ENCODE measurements at places on chromosomes 7 and 10. TPM values are rescaled to one million over a fixed set of nuclear protein-coding genes. Genes with fewer than 3 reads are reported as not detected.
A peak's percentile ranks its signal among the peaks of the same experiment; 100 is the strongest.

DNA sequence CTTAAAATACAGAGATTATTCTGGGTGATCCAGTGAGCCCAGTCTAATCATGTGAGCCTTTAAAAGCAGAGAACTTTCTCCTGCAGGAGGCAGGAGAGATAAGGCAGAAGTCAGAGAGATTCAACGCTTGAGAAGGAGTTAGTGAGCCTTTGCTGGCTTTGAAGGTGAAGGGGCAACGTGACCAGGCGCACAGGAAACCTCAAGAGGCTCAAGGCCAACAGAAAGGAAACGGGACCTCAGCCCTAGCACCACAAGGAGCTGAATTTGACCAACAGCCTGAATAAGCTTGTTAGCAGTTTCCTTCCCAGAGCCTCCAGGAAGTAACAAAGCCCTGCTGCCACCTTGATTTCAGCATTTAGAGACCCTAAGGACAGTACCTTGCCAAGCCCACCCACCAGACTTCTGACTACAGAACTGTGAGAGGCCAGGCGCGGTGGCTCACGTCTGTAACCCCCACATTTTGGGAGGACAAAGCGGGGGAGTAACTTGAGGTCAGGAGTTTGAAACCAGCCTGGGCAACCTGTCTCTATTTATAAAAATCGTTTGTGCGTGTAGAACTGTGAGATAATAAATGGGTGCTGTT is 87.3 kb upstream of the KAT6B start:
- DNase-seq = no peak

- no peak for DNase-seq
Measured at GRCh38 chr7:157475601-157476000, 138.8 kb downstream of the DNAJB6 start.

DNA sequence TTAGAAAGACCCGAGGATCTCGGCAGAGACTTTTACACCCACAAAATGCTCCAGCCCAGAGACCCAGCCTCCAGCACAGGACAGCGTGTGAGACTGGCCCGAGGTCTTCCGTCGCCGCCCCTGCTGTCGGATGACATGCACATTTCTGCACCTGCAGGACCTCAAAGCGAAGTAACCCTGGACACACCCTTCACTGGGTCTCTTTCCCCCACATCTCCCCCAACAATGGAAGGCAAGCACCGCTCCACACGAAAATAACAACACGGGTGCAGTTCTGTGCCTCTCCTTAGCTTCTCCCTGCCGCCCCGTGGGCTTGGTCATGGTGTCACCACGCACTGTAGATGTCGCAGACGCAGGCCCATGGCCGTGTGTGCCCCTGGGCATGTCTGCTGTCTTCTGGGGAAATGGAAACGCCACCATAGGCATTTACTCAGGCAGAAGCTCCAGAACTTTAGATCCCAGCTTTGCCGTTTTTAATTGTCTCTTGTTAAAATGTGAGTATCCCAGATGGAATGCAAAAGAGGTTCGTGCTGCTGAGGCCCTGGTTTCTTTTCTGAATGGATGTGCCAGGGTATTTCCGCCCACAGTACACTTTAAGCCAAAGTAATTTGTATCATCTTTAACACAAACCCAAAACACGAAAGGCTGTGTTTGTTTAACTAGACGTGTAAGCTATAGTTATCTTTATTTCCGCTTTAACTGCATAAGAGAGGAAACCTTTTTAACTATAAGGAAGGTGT is 237.9 kb downstream of the MGMT start:
- no peak for DNase-seq

DNA sequence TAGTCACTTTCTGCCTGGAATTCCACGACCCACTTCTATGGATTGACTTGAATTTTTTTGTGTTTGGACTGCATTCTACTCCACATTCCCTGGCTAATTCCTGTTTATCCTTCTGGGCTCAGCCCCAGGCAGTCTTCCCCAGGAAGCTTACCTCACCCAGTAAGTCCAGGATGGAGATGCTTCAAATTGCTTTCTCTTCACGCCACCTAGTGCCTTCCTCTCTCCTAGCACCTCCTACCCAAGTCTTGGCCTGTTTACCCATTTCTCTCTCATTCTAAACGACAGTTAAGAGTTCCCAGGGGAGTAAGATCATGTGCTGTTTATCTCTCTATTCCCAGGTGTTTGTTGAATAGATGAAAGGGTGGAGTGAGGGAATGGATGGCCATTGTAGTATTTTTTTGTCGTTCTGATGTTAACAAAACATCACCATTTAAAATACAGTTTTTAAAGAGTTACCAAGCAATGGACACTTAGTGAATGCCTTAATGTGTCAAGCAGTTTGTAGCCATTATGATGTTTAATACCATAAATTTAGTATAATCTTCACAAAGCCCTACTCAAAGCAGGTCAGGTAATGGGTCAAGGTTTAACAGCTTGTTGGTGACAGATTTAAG is 45.5 kb upstream of the TARP start:
- DNase-seq = peak; percentile 30

- no peak for DNase-seq
Measured at GRCh38 chr10:80596391-80597257, 58.9 kb downstream of the SH2D4B start.

- DNase-seq = no peak
Measured at GRCh38 chr10:50540826-50541122, 83.0 kb downstream of the SGMS1 start.

- no peak for DNase-seq
Measured at GRCh38 chr10:59323831-59324401, 38.4 kb downstream of the FAM13C start.

DNA sequence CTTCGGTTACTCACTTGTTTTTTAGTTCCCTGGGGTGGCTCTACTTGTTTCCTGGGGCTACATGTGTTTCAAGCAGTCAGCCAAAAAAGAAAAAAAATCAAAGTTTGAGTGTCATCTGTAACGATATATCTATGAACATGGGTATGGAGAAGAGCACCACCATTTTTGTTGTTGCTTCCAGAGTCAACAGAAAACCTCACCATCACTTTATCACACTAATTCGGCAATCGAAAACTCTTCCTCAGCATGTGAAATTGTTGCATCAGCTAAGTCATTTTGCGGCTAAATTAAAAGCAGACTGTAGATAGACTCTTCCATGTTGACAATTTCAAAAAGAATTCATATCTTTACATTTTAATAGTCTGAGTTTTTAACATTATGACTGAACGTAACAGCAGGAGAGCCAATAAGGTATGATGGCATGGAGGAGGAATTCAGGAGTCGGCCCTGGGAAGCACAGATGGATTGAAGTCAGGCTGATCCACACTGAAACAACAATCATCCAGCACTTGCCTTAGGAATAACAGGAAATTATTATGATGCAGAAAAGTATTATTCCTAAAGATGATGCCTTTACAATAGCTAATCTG is 455.7 kb upstream of the KLF6 start:
- peak; percentile 69 for DNase-seq

- no peak for DNase-seq
Measured at GRCh38 chr10:81040940-81041339, 503.2 kb downstream of the SH2D4B start.

GRCh38 chr10:5076615-5077014 is 17.6 kb upstream of the AKR1C3 start:
- DNase-seq = no peak

- no peak for DNase-seq
Measured at GRCh38 chr7:30545791-30546555, 41.3 kb upstream of the GGCT start.

- no peak for DNase-seq
Measured at GRCh38 chr7:94426980-94427875, 32.5 kb downstream of the COL1A2 start.

DNA sequence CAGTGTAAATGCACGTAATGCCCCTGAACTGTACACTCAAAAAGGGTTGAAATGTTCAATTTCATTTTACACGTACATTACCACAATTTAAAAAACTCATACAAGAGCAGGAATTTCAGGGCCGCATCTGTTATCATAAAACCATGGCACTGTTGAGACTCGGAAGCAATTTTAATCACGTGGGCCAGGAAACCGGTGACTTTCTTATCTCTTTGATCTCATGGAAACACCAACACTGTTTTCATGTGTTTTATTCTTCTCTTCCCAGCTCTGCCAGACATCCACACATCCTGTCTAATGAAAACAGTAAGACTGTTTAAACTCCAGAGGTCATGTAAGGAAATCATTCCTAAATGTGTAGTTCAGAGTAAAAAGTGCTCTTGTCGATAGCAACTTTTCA is 35.9 kb downstream of the PTPRE start:
- DNase-seq = no peak

DNA sequence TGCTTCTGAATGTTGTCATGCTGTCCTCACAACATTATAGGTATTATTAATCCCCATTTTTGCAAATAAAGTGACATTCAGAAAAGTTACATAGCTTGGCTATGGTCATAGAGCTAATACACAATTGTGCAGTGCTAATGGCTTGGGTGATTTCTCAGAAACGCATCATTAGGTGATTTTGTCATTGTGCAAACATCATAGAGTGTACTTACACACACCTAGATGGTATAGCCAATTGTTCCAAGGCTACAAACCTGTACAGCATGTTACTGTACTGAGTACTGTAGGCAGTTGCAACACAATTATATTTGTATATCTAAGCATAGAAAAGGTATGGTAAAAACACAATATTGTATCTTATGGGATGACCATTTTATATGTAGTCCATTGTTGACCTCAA is 91.0 kb downstream of the BTAF1 start:
- no peak for DNase-seq

DNA sequence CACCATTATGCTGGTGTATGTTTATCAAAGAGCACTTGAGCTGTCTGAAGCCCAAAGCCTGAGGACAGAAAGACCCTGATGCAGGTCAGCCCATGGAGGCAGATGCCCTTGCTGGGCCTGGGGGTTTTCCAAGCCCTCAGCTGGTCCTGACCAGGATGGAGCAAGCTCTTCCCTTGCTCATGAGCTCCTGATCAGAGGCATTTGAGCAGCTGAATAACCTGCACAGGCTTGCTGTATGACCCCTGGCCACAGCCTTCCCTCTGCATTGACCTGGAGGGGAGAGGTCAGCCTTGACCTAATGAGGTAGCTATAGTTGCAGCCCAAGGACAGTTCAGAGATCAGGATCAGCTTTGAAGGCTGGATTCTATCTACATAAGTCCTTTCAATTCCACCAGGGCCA is 13.0 kb downstream of the AQP1 start:
- no peak for DNase-seq

GRCh38 chr10:110918643-110919348 is at the start of gene BBIP1:
BBIP1 (minus strand) TSS chr10:110919180; CDS start chr10:110918157, 1,023 bp downstream.
- DNase-seq = peak; percentile 100

DNA sequence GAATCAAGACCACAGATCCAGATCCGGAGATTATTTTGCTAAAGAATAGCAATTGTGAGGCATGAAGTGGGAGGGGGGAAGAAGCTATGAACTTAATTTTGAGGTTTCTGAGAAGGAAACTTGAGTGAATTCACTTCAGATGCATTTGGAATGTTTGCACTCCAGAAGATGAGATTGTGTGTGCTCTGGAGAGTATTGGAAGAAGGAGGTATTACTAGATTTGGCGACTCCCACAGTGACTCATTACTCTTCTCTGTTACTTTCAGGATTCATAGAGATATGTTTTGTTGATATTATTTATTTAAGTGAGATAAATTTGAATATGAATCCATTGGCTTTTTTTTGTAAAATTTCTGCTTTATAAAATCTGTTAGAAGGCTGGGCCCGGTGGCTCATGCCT is 80.7 kb downstream of the ANKRD30A start:
- DNase-seq = no peak

DNA sequence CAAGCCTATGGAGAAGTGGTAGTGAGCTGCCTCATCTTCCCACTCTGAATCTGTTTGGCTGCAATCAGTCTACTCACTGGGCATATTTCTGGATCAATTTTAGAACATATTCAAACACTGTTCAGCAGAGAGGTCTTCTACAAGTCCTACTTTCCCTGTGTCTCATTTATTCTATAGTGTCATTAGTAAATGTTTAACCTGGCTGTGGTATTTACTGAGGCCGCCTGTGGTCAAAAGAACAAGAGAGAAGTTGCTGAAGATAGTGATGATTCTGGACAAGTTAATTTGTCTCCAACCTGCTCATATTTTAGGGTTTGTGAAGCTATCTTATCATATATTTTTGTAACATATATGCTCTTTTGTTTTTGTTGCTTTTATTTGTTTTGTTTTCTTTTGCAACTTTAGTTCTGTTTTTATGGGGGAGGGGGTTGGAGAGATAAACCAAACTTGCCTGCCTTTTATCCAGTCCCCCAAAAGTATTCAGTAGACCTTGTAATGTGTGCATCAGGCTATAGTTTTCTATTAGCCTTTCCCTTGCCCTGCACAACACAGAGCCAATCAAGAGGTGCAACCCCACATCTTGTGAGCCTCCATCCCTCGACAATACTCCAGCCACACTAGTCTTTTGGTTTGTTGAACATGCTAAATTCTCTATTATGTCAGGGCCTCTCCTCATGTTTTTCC is 362.8 kb upstream of the MBL2 start:
- DNase-seq = no peak

DNA sequence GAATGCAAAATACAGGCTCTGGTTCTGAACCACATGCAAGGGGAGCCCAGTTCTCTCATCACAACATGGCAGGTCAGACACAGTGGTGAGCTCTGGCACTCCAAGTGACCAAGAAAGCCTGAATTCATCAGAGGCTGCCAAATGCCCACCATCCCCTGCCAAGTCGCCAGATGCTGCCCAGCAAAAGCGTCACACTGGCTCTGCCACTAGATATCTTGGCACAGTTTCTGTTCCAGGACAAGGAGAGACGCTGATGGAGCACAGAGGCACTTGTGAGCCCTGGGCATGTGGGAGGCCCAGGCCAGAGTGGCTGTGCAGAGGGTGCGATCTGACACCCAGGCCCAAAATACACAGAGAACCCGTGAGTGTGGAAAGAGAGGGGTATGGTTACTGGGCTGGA is 57.8 kb downstream of the GAD2 start:
- DNase-seq = no peak

DNA sequence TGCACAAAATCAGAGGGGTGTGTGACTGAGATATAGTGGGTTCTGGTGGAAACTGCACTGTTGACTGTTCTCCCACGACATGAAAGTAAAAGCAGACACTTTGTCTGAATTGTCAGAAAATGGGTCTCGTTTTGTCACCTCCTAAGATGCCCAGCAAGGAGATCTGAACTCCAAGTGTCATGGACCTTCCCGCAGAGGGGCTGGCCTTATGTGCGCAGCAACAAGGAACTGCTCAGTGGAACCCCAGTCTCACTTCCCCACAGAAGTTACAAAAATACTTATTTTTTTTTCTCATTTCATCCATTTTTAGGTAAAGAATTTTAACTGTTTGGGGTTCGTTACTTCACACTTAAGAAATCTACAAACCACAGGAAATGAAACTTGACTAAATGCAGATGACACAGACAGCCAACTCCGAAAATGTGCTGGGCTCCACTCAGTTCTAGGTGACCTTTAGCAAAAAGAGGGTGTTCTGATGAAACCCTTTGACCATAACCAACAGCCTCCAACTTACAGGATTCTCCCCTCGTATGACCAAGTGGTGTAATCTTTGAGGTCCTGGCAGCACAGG is 115.0 kb downstream of the FAM107B start:
- DNase-seq = no peak

- no peak for DNase-seq
Measured at GRCh38 chr10:132496360-132497062, 41.1 kb upstream of the INPP5A start.

VWDE gene
- total RNA-seq = 0.39 TPM

DNAH11 gene
- 0.89 TPM for total RNA-seq

ECHS1 gene
- 41.2 TPM for total RNA-seq

OR2A5 gene
- not detected for total RNA-seq

ADIRF gene
- total RNA-seq = 69.2 TPM

UPK3B gene
- total RNA-seq = 1.7 TPM

MRLN gene
- 15.7 TPM for total RNA-seq

JAZF1 gene
- total RNA-seq = 22.1 TPM

NME8 gene
- total RNA-seq = 0.79 TPM

YKT6 gene
- total RNA-seq = 36.1 TPM

AKR1C4 gene
- not detected for total RNA-seq

ATG9B gene
- total RNA-seq = 15.4 TPM

ZNF853 gene
- total RNA-seq = 5.1 TPM

TRPV6 gene
- total RNA-seq = 1.8 TPM

STAG3 gene
- 0.89 TPM for total RNA-seq

All from skin of body (tissue), 3 donors.